ENCODE measurements at places on chromosomes 4 and X.

DNA sequence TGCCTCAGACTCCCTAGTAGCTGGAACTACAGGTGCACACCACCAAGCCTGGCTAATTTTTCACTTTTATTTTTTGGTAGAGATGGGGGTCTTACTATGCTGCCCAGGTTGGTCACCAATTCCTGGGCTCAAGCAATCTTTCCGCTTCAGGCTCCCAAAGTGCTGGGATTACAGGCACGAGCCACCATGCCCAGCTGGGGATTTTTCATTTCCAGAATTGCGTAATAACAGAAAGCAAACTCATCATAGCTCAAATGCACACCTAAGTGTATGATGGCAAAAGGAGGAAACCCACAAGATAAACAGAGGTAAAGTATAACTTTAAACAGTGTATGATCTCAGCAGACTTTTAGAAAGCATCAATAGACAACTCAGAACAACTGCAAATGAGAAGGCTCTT is 56.2 kb downstream of the TEX11 start:
- DNase-seq: no peak

GRCh38 chr4:179803857-179804256 is 2361.6 kb upstream of the AGA start:
- no peak for DNase-seq

DNA sequence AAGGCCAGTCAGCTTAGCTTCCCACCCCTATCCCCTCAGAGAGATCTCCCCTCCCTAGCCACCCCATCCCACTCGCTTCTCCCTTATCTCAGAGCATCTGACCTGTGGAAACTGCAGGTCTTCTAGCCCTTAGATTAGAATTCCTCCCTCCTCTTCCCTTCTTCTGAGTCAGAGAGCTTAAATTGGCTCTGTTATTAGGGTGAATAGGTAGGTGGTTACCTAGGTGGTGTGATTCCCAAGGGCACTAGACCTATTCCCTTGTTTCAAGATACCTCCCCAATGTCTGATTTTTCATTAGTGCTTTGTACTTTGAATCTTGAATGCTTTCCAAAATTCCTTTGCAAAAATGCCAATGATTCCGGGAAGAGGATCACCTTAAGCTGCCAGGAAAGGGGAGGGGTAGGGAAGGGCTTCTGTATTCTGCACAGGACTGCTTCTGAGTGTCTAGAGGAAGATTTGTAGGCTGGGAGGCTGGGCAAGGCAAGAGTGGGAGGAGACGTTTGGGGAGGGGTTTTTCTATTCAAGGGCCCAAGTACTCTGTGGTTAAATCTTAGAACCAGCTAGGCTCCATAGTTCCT is 24.5 kb upstream of the MSN start:
- no peak for DNase-seq

DNA sequence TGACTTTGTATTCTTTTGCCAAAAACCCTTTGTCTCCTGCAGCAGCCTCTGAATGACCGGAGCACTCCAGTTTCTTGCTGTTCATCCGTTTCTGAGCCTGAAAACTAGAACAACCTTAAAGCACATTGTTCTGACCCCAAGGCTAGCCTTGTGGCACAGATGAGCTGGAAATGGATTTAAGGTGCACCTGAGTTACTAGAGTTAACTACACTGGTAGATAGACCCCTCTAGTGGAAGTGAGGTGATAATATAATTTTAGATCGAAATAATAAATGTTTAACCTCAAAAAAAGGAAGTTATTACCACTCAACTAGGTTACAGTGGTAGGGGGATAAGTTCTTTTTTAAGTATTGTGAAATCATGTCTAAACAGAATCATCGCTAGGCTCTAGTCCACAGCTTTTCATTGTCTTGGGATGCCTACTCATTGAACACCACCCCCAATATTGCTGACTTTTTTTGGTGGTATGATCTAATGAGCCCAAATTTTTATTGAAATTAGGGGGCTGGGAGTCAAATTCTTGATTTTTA is 2.7 kb downstream of the PLS3 start:
- DNase-seq: no peak

GRCh38 chr4:167452922-167453430 is 218.7 kb upstream of the SPOCK3 start:
- DNase-seq: no peak

- peak; percentile 52 for DNase-seq
These were observed 105.5 kb downstream of the TMEM164 start for GRCh38 chrX:110108381-110108821.

Measured in fibroblast of mammary gland (primary cell).